T47D (cell line): ENCODE measurements at places on chromosomes 16 and 17.
A peak's percentile ranks its signal among the peaks of the same experiment; 100 is the strongest.

GRCh38 chr17:40320756-40321523, 12.0 kb downstream of the RARA start:
- peak; percentile 98 for DNase-seq

GRCh38 chr17:38617074-38617860, 11.5 kb upstream of the SRCIN1 start:
- no peak for DNase-seq

GRCh38 chr16:73217654-73218053, 169.7 kb upstream of the ZFHX3 start:
- no peak for DNase-seq

DNA sequence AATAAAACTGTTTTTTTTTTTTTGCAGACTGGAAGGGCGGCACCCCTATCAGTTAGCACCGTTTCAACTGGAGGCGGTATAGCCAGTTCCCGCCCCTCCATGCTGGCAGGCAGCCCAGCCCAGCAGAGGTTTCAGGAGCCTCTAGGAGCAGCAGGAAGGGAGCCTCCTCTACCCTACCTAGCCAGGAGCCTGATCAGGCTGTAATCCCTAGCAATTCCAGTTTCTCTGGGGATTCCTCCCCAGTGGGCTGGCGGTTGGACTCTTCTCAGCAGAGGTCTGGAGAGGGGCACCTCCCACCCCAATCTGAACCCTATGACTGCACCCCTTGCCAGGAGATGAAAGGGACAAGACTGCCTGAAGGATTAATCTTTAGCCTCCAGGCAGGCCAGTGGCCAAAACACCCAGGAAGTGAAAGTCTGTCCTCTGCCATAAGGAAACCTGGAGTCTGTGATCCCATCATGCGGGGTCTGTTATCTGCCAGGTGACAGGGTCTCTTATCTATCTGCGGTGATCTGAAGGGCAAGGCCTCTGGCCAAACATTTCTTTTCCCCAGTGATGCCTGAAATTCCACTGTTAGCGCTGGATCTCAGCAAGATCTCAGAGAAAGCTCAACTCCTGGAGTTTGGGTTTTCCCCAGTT, 4.9 kb upstream of the CDH1 start:
- DNase-seq: peak; percentile 76

DNA sequence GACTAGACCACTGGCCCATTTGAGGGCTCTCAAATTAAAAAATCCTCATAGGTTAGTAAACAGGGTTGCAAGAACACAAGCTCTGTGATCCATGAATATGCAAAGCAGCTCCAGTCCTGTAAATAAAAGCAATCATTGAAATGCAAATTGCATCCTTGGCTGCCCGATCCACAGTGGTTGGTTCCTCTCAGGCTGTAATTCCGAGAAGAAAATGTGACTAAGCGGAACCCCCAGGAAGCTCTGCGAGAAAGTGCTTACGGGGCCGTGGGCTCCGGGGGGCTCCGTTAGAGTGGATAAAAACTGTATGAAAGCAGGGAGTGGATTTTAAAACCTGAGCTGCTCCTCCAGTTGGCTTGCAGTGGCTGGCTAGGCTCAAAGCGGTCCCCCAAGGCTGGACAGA, 2.5 kb downstream of the GPRC5B start:
- no peak for DNase-seq

- DNase-seq: no peak
Observed at GRCh38 chr17:1119924-1120323, 59.9 kb downstream of the ABR start.

DNA sequence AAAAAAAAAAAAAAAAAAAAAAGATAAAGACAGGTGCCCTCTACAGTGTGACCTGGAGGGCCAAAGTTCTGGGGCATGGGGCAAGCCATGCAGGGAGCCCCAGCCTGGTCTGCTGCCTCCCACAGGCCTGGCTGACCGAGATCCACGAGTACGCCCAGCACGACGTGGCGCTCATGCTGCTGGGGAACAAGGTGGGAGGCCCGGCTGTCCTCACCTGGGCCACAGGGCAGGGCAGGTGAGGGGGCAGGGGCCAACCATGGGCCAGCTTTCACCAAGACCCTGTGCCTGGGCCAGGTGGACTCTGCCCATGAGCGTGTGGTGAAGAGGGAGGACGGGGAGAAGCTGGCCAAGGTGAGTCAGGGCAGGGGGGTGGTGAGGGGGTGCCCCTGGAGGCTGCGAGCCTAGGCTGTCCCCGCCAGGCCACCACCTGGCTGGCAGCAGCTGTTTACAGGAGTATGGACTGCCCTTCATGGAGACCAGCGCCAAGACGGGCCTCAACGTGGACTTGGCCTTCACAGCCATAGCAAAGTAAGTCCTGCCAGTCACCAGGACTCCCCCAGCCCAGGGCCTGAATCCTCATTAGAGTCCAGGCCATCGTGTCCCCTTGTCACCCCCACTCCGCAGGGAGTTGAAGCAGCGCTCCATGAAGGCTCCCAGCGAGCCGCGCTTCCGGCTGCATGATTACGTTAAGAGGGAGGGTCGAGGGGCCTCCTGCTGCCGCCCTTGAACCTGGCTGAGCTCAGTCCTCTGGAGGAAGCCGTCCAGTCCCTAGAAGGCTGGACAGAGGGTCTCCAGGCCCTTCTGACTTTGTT, 2.7 kb upstream of the TRAF7 start:
- DNase-seq: no peak

DNA sequence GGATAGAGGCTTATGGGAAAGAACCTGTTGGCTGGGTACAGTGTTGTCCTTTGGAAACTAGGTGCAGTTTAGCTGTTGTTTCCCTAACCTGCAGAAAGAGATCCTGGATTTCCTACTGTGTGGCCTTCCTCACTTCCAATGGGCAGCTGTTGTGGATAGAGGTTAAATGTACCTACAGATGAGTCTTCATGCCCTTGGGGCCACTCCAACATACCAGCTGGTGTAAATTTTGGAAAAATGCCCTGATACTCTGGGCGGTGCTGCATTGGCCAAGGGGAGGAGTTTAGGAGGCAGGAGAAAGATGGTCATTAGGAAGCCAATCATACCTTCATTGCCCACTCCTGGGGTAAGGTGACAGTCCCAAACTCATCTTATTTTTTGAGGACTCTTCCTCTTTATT, 70.2 kb downstream of the SNX11 start:
- DNase-seq: no peak

DNA sequence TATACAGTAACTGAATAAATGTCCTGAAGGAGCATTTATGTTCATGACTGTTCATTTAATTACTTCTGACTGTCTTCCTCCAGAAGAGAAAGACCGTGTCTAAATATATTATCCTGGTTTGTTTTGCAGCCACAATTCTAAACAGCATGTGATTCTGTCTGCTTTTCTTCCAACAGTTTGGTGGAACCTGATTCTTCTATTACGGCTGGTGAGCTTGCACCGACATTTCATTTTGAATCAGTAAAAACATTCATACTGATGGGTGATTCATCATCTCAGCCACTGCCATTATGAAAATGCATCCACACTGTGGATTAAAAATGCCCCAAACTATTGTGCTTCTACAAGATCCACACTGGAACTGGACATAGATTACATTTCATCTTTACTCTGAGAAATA, 16.9 kb downstream of the KNOP1 start:
- no peak for DNase-seq

- DNase-seq: no peak
Observed at GRCh38 chr17:2563061-2563460, 30.4 kb upstream of the PAFAH1B1 start.

DNA sequence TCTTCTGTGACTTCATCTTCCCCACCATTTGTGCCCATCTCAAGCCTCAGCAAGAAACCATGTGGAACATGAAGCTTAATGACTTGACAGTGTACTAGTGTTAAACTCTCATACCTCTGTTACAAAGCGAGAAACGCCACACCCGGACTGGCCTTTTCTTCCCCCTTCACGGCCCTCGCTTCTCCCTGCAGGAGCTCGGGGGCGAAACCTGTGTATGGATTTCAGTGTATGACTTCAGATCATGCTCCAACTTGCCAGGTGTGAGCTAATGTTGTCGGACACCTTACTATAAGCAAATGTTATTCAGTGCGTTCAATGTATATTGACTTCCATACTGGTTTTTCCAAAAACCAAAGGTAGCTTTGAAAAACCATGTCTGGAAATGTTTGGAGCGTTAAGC, 20.1 kb upstream of the SLC5A11 start:
- DNase-seq: no peak

- DNase-seq: no peak
Observed at GRCh38 chr17:429589-429988, 77.0 kb upstream of the RPH3AL start.

DNA sequence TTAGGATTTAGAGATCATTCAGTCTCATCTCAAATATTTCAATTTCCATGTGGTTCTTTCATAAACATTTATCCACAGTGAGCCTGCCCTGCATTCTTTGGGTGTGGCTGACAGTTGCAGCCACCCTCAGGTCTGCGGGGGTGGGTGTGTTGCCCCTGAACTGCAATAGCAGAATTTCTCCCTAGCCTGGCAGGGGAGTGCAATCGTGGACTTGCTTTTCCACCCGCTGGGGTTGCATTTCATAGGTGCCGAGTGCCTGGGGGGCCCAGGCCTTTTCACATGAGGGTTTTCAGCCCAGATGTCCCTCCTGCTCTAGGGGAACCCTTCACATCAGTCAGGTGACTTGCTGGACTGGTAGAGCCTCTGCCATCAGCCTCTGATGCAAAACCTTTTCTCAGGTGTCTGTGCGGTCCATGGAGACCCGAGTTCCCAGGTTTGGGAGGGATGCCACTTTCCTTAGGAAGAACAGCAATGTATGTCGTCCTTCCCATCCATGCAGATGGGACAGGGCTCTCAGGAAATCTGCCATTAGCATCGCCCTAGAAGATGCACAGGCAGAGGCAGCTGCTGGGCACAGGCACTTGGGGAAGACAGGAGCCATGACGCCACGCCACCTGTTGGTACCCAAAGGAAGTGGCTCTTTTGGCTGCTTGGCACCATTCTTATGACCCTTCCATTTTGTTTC, 2.4 kb upstream of the USP36 start:
- no peak for DNase-seq

DNA sequence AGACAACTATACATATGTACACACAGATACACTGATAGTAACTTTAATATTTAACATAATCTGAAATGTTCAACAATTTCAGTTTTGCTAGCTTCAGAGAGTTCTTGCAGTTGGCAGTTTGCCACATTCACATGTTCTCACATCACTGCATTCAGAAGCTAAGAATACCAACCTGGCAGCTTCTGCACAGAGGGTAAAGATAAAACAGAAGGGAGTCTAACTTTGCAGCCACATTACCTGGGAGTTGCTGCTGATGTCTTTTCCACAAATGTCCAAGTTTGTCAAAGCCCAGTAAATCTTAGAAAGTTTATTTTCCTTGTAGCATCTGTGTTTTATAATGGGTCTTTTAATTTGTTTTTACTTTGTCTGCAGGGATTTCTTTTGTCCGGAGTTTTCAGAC, 332.0 kb downstream of the BCAS3 start:
- DNase-seq: no peak

GRCh38 chr17:70242781-70243437, 73.6 kb downstream of the KCNJ2 start:
- DNase-seq: no peak

GRCh38 chr16:2985462-2985861, 5.2 kb upstream of the PKMYT1 start:
- no peak for DNase-seq

DNA sequence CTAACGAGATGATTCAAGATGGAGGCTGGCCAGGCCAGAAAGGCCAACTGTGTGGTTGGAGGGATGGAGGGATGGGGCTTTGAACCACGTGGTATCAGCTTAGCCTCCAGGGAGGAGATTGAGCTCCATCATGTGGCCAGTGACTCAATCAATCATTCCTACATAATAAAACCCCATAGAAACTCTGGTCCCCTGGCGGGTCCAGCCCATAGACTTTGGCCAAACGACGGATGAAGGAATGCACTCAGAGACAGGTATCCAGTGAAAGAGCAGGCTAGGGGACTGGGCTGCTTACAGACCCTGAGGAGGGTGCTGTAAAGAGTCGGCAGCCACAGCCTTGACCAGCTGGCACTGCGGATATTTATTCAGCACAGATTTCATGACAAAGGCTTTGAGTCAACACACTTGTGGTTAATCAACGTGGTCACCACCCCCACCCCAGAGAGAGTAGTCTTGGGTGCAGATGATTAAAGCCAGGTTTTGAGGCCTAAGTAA, 308.7 kb upstream of the TNRC6C start:
- DNase-seq: no peak

DNA sequence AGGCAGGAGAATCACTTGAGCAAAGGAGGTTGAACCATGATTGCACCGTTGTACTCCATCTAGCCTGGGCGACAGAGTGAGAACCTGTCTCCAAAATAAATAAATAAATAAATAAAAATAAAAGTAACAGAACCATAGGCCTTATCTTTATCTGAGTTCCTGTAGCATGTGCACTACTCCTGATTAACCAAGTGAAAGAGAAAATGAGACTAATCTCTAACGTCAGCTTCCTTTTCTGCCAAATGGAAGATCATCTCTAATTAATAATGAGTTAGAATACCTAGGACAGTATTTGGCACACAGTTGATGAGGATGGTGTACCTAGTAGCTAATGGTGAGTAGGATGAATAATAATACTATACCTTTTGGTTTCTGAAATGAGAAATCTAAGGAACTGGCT, 520.4 kb downstream of the WWOX start:
- DNase-seq: no peak

- no peak for DNase-seq
Observed at GRCh38 chr16:77409311-77409710, 25.5 kb downstream of the ADAMTS18 start.

- no peak for DNase-seq
Observed at GRCh38 chr17:238071-238963, 56.9 kb upstream of the DOC2B start.

GRCh38 chr17:22454070-22454999, 762.0 kb downstream of the KCNJ18 start:
- DNase-seq: no peak

- no peak for DNase-seq
Observed at GRCh38 chr17:61127960-61128359, 271.7 kb upstream of the TBX2 start.

GRCh38 chr16:54987081-54987480, 56.4 kb downstream of the IRX5 start:
- no peak for DNase-seq

DNA sequence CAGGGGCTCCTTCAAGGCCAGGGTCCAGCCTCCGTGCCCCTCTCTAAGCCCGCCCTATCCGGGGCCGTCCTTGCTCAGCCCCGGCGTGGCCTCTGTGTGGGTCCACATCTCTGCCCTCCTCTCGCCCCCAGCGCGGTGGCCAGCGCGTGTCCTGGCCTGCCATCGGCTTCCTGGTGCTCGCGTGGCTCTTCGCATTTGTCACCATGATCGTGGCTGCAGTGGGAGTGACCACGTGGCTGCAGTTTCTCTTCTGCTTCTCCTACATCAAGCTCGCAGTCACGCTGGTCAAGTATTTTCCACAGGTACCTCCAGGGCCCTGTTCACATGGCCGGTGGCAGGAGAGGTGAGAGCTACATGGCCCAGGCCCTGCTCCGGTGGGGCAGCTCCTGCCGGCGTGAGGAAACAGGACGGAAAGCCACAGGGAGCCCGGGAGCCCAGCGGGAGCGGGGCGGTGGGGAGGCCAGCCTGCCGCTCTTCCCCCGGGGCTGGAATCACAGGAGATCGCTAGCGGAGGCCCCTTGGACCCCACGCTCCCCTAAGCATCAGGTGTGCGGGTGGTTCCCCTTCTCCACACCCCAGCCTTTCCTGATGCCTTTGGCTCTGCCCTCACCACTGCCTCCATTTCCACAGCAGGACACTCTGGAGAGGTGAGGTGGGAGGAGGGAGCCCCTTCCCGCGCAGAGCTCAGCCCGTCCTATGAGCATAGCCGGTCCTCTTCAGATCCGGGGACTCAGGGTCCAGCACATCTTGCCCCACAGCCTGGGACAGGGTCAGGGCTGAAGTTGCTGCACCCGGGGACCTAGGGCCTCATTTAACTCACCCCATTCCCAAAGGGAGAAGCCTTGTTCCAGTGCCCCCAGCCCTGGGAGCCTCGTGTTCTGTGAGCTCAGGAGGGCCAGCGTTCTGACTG, 10.2 kb downstream of the TAX1BP3 start:
- DNase-seq: no peak
